Activated T-cell treated with anti-CD3 and anti-CD28 coated beads, Interleukin-2, amount 50 U/mL, for 48 hours (primary cell): ENCODE measurements at places on chromosomes 6 and 20.

DNA sequence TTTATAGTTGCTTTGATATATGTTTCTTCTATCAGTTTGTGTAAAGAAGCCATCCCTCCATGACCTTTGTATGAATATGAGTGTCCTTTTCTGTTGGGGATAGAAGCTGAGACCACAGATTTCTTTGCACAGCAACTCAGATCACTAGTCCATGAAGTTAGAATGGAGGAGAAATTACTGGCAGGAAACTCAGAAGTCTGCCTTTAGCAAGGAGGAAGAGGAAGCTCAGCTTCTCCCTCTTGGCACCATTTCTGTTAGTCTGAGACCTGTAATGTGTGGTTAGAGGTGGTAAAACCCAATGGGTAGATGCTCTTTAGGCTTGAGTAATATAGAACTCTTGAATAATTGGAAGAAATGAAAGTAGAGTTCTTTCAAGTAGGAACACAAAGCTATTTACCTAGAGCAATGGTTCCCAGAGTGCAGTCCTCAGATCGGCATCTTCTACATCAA lies 995.3 kb upstream of the FLRT3 start:
- no peak for DNase-seq

GRCh38 chr6:126172131-126172530 lies 167.8 kb upstream of the CENPW start:
- no peak for DNase-seq

- no peak for DNase-seq
These were observed 101.4 kb downstream of the BACH2 start for GRCh38 chr6:90195094-90195829.

GRCh38 chr6:47168180-47168579 lies 126.0 kb upstream of the ADGRF1 start:
- no peak for DNase-seq

DNA sequence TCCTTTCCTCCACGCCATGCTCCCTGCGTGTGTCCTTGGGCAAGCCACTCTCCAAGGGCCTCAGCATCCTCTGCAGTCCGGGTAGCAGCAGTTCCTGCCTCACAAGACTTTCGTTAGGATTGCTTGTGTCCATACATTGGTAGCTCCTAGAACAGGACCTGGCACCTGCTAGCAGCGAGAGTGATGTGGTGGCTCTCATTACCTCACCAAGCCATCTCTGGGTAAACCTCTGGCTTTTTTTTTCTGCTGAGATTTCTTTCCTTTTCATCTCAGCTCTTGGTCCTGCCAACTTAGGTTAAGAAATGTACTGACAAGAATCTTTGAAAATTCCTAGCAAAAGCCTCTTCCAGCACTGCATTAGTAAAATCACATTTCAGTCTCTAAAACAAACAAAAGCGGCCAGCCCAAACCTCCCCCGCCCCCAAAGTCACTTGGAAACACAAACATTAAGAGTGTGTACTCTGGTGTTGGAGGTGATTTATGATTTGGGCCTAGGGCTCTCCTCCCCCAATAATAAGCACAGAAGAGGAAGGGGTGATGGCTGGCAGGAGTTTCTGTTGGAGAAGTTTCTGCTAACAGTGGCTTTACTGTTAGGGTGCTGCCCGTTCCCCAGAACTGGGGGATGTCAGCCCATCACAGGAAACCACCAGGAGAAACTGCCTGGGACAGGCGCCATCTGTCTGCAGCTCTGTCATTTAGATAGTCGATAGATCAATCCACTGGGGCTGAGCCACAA lies 199.2 kb downstream of the CD83 start:
- peak; percentile 42 for DNase-seq
